ENCODE measurements at places on chromosomes 5 and 9.

DNA sequence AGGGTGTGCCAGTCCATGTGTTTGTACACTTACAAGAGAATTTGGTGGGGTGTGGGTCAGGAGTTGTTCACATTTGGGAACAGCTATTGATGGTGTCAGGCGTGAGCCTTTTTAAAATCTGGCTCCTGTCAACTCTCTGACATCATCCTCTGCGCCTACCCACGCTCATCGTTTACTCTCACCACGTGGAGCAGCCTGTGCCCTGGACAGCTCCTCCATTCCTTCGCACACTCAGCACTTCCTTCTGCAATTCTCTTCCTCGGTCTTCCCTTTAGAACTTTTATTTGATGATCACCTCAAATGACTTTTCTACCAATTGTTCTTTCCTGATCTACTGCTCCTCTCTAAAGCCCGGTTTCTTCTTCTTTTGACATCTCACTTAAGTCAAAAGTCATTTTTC lies 42.1 kb upstream of the GNAQ start:
- DNase-seq: no peak

DNA sequence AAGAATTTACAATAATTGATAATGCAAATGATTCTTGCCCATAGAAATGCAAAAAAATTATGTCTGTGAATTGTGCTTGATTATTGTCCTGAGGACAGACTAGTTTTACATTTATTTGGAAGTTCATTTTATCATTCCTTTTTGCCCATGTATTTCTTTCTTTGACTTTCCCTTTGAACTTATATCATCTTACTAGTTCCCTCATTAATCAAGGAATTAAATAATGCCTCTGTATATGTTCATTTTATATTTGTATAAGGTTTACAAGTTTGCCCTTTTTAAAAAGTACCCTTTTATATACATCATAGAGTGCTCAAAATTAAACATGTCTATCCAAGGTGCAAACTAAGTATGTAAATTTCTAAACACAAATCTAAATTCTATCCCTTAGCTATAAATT lies 501.6 kb downstream of the NTRK2 start:
- DNase-seq: no peak

- peak; percentile 75 for DNase-seq
Observed at GRCh38 chr9:115340314-115340713, 222.4 kb upstream of the TNC start.

DNA sequence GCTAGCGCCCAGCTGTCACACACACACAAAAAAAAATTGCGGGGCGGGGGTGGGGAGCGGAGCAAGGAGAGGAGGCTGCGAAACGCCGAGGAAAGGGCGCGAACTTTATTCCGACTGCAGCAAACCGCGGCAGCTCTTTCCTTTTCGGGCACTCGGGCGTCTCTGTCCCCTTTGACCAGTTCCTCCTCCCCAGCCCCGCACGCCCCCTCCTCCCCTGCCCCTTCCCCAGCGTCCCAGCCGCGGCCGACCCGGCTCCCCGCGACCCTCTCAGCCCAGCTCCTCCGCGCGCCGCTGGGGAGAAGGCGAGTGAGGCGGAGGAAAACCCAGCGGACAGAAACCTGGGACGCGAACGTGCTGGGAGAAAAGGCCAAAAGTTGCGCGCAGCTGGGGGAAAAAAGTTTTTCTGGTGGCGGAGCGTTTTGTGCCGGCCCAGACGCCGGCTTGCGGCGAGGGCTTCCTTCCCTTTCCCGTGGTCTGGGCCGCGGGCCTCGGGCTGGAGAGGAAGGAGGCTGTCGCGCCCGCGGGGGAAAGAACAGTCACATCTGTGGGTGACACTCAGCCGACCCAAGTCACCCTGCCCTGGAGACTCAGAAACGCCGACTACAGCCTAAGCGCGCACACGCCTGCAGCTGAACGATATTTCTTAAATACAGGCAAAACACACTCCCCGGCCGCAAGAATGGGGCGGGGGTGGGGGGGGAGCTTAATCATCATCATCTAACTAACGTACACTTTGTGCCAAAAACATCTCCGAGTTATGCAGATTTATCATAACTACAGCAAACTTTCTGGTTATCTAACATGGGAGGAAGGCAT lies 1.1 kb upstream of the BNC2 start:
- peak; percentile 92 for DNase-seq

DNA sequence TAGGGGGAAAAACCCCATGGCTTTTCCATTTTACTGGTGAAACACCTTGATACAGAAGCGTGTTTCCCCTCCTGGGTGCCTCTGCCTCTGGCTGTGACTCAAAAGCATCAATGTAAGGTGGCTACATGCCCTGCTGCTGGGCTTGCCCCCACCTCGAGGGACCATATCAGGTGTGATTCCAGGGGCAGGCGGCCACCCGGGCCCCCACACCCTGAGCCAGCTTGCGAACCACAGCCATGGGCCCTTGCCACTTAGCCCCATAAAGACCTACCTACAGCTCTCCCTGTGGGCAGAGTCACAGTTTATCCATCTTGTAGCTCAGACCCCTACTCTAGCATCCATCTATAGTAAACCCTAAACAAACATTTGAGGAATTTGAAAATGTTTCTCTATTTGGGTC lies 10.8 kb downstream of the SHC3 start:
- no peak for DNase-seq
